ENCODE measurements at places on chromosomes 13 and 19.

DNA sequence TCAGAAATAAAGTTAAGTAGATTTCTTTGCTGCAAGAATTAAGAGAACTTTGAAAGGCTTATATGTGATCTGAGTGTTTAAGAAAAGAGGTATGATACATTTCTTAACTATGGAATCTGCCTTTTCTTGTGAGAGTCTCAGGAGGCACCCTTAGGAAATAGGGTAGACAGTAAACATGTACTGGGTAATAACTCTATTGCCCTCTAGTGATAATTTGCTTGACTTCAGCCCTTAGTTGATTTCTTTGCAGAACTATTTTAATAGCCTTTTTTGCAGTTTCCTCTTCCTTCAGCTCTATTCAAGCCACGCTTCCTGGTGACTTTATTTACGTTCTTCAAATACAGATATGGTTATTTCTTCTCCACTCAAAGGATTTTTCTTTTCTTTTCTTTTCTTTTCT, 37.0 kb upstream of the CCNA1 start:
- no peak for DNase-seq

DNA sequence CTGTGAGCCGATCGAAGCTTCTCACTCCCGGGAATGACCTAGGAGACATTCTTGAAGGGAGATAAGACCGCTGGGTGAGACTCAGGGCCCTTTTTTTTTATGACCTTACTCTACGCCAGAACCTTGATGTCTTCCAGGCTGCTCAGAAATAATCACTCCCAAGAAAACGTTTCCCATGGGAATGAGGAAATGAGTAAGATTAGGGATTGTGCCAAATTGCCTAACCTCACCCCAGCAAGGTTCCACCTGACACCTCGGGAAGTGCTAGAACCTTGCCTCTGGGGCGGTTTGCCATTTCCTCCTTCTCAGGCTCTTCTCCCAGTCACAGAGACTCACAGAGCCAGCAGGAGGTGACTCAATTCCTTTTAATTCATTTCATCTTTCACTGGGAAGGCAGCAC, 2.3 kb downstream of the SLC46A3 start:
- DNase-seq, result no peak

- no peak for DNase-seq
These were observed 36.7 kb upstream of the RANBP3 start for GRCh38 chr19:6014551-6015135.

GRCh38 chr13:75635828-75636435, at the start of gene LMO7:
LMO7 (plus strand) TSS chr13:75636330; CDS start chr13:75636658, 328 bp downstream.
- DNase-seq, result peak; percentile 55

DNA sequence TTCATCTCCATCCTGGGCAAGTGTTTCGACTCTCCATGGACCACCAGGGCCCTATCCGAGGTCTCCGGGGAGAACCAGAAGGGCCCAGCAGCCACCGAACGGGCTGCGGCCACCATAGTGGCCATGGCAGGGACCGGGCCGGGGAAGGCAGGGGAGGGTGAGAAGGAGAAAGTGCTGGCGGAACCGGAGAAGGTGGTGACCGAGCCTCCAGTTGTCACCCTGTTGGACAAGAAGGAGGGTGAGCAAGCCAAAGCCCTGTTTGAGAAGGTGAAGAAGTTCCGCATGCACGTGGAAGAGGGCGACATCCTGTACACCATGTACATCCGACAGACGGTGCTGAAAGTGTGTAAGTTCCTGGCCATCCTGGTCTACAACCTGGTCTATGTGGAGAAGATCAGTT, 4.7 kb upstream of the MAP2K7 start:
- no peak for DNase-seq
